Cortex of kidney (tissue), 1 donor: ENCODE measurements at places on chromosomes 3 and 15.

GRCh38 chr3:9808345-9809037 lies 1.6 kb upstream of the TTLL3 start:
- DNase-seq = no peak

DNA sequence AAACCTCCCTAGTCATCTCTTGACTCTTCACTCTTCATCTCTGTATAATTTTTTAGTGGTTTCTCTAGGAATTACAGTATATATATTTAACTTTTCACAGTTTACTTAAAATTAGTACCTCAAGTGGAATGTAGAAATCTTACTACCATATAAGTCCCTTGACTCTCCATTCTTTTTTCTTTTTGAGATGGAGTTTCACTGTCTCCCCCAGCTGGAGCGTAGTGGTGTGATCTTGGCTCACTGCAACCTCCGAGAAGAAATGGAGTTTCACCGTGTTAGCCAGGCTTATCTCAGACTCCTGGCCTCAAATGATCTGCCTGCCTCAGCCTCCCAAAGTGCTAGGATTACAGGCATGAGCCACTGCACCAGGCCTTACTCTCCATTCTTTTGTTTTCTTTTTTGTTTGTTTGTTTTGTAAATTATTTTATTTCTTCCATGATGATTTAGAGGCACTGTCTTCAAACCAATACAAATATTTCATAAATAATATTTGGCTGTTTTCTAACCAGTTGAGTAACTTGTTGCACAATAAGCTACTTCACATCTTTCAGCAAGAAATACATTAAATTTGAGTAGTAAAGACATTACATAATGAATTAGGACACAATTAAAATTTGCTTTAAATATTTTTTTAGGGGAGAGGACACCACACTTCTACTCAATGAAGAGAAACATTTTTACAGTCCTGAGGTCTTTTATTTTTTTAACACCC lies 144.8 kb downstream of the RBPMS2 start:
- no peak for DNase-seq

- no peak for DNase-seq
Measured at GRCh38 chr15:40911141-40911540, 16.9 kb downstream of the VPS18 start.

DNA sequence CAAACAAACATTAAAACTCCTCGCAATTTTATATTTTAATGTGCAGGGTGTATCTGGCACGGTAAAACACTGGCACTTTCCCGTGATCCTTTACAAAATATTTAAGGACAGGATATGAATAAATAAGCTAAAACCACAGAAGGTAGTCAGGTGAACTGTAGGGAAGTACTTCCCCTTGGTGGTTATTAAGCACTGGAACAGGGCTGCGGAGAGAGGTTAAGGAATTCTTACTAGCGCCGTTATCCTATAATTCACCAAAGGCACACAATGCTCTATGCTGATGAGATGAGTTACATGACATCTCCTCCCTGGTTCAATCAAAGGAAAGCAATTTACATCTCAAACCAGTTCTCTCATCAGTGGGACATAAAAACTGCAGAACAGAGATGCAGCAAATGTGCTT lies 289.8 kb downstream of the ZBTB20 start:
- no peak for DNase-seq

- no peak for DNase-seq
Measured at GRCh38 chr3:23710555-23710954, 95.2 kb upstream of the UBE2E1 start.

DNA sequence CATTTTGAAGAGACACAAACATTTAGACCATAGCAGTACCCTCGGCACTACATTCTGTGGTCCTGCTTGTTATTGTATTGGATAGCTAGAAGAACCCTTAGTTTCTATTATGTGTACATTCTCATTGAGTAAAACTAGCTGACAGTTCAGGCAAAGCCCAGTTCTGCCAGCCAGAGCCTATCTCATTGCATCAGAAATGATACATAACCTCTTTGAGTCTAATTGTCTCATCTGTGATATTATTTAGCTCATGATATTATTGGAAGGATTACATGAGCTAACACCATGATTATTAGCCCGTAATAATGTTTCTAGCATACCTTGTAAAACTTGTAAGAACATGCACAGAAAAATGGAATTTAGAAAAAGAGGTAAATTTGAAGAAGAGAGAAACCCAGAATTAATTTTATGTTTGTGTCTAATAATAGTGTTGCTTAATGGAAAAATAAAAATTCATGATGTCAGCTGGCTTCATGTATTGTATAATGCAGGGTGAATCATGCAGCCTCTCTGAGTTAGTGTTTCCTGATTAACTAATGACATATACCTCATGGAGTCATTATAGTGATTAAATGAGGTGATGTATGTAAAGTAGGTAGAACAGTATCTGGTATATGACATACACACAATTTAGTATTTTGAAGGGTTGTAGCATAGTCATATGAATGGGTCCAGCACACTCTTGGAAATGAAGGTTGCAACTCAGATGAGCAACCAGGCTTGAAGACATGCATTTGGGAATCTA lies 339.4 kb upstream of the GRM7 start:
- no peak for DNase-seq

DNA sequence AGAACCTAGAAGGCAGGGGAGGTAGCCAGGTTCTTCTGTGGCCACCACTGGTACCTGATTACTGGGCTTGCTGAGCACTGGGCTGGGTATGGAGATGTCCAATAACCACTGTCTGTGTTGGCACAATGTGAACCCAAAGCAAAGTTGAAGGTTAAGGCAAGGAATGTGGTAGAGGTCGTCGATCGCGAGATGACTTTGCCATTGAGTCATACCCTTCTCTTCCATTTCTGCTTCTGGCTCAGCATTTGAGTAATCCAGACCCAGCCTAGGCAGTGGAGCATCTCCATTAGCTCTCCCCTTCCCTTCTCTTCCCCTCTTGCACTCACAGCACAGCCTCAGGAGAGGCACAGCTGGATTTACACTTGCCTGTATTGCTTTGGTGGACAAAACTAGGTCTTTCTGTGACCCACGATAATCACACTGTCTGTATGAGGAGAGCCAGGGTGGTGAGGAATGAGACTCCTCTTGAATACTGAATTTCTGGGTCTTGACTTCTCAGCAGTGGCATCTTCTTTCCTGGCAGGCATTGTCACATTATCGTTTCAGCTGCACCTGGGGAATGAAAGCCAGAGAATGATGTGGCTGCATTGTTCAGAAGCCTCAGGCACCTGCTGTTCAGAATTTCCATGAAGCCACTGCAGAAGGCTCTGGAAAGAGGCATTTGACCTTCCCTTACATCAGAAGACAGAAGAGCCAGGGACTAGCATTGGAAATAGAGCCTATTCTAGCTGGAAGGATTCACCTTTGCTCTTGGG lies 272.6 kb downstream of the PDCD6IP start:
- DNase-seq = no peak

- DNase-seq = no peak
Measured at GRCh38 chr15:47717036-47717612, at the start of gene SEMA6D. Gene SEMA6D, plus strand, starts transcription at chr15:47717505. Its CDS starts 42,294 bp downstream, at chr15:47759799.

DNA sequence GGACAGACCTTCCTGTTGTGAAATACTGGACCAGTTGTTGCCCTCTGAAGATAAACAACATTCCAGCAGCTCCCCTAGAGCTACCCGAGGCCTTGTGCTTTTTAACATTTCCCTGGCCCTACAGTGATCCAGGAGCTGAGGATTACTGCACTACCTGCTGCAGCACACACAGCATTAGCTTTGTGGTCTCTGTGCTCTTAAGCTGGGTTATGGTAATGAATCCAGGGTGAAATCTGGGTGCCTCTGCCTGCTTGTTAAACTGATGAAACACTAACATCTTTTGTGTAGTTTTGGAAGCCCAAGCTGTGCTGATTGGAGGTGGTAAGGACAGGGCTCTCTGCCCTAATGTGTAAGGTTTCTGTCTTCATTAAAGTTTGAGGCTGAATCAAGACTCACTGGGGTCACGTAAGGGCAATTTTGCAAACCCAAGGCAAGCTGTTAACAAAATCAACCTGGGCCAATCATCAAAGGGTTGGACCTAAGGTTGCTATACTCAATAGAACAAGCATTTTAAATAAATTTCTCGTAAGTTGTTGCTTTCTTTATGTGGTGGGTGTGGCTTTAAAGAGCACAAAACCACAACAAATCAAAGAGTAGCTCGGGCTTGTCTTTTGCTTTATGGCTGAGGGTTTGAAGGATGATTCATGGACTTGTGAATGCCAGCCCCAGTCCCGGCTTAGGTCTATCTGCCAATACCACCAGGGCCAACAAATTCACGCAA lies 183.9 kb downstream of the TPRG1 start:
- DNase-seq = no peak

DNA sequence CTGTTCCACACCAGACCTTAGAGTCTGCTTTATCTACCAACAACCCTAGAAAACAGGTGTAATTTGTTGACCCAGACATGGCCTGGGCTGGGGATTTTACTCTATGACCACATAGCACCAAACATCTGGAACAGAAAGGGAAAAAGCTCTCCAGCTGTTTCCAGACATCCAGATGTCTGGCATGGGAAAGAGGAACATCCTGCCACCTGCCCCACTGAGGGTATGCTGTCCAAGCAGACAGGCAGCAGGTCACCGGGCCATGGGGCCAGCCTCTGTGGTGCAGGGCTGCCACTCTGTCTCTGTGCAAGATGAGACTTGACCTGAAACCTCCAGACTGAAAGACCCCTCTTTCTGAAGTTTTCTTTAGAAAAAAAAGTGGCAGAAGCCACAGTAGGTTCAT lies 359.3 kb upstream of the ICE2 start:
- no peak for DNase-seq

GRCh38 chr3:108315767-108316301 lies 19.5 kb downstream of the HHLA2 start:
- DNase-seq = no peak

DNA sequence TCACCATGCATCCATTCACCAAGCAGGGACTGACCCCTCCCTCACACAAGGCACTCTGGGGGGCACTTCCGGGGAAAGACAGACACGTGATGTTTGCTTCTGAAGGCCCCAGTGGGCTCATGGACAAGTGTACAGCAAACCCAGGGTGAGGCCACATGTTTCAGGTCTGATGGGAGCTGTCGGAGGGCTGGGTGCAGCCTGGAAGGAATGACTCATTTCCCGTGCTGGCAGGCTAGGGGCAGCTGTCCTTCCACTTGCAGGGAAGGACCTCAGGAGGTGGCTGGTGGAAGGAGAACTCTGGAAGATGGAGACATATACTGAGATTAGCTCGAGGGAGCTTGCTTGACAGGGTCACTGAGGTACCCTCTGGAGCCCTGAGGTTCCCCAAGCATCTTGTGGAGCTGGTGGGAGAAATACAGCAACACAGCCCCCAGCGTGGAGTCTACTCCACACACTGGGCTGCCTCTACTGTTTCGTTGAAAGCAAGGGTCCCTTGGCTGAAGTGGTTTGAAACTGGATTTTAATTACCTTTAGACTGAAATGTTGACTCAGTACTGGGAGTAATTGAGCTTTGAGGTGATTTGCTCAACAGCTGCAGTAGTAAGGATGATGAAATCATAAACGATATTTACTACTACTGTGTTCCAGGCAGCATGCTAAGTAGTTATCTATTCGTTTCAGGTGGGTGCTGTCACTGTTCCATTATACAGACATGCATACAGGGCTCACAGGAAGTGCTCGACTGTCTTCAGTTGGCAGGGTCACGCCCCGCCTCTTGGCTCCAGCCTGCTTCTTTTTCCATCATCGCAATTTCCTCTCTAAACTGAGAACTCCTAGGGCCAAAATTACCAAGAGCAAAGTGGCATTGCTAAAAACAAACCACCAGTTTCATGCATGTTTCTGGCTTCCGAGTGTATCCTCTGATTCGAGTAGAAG lies 230.4 kb downstream of the ADAMTS17 start:
- DNase-seq = no peak

- DNase-seq = no peak
Measured at GRCh38 chr3:124306665-124307064, 314.7 kb upstream of the ROPN1 start.

- DNase-seq = no peak
Measured at GRCh38 chr15:85920956-85921355, 126.2 kb upstream of the KLHL25 start.

- DNase-seq = no peak
Measured at GRCh38 chr3:48931944-48932580, 13.4 kb downstream of the ARIH2 start.

DNA sequence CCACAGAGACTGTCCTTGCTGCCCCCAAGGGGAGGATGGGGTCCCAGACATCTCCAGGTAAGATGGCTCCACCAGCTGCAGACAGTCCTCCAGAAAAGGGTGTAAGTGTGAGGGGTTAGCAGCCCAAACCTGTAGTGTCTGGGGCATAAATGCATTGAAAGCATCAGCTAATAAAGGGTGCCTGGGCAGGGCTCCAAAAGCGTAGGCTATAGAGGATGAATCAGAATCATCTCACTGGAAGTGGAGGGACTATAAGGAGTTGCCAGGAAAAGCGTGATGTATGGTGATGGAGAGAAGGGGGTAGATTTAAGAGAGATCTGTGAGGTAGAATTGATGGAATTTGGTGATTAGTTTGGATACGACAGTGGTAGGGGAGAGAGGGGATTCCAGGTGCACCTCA lies 79.9 kb upstream of the ONECUT1 start:
- no peak for DNase-seq
